ENCODE measurements at places on chromosomes 2 and 18.

DNA sequence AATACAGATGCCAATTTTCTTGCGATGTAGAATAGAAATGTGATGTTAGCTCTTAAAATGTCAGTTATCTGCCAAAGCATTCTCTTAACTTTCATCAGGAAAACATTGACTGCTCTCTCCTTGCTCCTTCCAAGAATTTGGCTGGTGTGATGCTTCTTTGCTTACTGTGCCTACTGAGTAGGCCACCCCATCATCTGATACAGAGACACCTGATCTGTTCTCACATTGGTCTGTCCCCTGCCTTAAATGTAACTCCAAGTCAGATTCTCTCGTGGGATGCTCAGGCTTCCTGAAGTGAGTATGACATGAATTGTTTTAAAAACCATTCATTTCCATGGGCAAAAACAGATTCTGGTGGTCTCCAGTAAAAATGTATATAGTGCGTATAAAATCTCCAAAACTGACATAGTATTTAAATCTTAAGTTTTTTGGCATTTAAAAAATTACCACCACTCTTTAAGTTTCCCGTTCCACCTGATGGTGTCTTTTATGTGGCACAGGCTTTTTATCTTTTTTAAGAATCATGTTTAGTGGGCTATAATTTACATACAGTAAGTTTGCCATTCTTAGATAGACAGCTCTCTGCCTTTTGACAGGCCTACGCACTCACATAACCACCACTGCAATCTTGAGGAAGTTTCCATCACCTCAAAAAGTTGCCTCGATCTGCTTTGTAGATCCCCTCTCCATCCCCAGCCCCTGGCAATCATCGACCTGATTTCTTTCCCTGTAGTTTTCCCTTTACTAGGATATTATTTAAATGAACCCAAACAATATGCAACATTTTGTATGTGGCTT lies 36.6 kb downstream of the UBE2F start:
- no peak for DNase-seq

DNA sequence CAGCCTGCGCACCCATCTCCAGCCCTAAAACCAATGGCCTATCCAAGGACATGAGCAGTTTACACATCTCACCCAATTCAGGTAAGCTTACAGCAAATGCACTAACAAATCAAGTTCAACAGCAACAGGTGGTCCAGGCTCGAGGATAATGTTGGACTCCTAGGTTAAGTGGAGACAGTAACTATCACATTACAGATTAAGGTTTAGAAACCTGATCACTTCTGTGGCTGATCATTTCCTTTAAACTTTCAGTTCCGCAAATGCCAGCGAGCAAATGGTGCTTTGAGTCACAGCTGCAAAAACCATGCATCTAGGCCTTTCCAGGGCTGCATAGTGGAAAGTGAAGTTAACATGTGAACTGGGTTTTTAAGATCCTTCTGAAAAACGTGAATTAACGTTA lies 259.4 kb downstream of the GBX2 start:
- peak; percentile 4 for DNase-seq

GRCh38 chr2:74584088-74584645 lies 29.6 kb downstream of the DOK1 start:
- DNase-seq, result no peak

GRCh38 chr2:217610401-217610814 lies 392.4 kb downstream of the TNS1 start:
- no peak for DNase-seq

DNA sequence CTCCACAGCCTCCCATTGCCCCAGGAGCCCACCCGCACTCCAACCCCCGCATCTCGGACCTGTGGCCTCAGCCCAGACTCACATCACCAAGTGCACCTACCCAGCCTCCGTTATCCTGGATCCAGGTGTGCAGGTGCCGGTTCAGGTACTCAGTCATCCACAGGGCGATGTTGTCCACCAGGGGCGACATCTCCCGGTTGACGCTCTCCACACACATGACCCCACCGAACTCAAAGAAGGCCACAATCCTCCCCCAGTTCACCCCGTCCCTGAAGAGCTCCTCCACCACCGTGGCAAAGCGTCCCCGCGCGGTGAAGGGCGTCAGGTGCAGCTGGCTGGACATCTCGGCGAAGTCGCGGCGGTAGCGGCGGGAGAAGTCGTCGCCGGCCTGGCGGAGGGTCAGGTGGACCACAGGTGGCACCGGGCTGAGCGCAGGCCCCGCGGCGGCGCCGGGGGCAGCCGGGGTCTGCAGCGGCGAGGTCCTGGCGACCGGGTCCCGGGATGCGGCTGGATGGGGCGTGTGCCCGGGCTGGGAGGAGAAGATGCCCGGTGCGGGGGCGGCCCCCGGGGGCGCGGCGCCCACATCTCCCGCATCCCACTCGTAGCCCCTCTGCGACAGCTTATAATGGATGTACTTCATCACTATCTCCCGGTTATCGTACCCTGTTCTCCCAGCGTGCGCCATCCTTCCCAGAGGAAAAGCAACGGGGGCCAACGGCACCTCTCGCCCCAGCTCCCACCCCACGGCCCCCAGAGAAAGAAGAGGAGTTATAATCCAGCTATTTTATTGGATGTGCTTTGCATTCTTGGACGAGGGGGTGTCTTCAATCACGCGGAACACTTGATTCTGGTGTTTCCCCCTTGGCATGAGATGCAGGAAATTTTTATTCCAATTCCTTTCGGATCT lies 1.3 kb downstream of the BCL2 start:
- DNase-seq, result no peak

DNA sequence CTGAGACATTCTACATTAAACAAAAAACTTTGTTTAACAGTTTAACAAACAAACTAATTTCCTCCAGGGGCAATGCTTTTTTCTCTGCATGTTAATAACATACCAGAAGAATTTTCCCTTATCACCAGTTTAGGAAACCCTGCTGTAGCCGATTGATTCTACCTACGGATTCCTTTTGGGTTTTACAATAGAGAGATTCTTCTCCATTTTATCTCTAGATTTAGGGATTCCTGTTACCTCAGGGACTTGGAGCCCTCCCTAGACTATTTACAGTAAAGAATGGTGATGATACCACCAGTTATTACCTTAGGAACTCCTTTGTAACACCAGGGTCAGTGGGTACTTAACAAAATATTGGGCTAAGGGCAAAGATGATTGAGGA lies 5.3 kb upstream of the ERICH2 start:
- DNase-seq, result no peak

DNA sequence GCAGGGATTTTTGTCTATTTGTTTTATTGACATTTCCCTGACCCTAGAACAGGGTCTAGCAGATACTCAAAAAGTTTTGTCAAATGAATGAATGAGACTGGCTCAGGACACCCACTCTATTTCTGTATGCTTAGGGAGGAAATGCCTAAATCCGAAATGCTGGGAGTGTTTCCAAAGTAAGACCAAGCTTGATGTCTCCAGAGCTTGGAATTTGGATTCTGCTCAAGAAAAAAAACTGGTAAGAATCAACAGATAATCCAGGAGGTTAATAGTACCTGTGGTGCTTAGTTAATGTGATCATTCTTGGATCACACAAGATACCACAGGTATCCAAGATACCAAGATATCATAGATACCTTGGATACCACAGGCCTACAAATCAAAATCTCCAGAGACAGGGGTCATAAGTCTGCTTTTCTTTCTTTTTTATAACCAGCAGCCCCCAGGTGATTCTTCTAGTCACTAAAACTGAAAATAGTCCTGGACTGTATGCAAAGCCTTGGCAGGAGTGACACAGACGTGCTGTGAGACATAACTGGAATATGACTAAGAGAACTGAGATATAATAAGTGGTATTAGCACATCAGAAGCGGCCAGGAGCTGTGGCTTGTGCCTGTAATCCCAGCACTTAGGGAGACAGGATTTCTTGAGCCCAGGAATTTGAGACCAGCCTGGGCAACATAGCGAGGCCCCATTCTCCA lies 39.9 kb upstream of the SP3 start:
- no peak for DNase-seq

DNA sequence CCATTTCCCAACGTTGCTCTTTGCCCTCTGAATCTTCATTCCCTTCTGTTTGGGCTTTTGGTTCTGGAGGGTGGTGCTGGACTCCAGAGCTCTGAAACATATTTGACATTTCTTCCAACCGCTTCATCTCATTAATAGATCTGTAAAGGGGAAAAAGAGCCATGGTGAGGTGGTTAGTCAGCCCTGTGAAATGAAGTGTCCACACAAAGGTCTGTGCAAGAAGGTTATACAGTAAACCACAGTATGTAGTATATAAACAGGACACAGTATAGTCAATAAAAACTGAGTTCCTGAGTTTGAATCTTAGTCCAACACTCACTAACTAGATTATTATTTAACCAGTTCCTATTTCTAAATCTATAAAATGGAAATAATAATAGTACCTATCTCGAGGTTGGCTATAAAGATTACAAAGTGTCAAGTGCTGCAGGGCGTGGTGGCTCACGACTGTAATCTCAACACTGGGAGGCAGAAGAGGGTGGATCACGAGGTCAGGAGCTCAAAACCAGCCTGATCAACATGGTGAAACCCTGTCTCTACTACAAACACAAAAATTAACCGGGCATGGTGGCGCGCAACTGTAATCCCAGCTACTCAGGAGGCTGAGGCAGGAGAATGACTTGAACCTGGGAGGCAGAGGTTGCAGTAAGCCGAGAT lies 13.1 kb downstream of the STARD7 start:
- peak; percentile 28 for DNase-seq

DNA sequence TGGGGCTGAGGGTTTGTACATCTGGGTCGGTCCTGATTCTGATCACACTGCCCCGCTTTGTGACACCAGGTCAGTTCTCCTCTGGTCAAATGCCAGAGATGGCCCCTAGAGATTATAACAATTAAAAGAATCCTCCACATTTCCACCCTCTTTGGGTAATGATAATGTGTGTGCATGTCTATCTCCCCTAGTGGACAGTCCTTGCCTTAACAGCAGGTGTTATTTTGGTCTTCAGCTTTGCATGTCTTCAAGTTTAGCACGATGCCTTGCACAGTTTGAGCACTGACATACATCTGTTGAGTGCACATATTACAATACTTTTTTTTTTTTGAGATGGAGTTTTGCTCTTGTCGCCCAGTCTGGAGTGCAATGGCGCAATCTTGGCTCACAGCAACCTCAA lies 25.7 kb upstream of the COX7A2L start:
- DNase-seq, result no peak

- no peak for DNase-seq
Observed at GRCh38 chr2:159936471-159936870, 125.9 kb downstream of the PLA2R1 start.

GRCh38 chr18:77130229-77131099 lies 2.1 kb downstream of the MBP start:
- peak; percentile 90 for DNase-seq

DNA sequence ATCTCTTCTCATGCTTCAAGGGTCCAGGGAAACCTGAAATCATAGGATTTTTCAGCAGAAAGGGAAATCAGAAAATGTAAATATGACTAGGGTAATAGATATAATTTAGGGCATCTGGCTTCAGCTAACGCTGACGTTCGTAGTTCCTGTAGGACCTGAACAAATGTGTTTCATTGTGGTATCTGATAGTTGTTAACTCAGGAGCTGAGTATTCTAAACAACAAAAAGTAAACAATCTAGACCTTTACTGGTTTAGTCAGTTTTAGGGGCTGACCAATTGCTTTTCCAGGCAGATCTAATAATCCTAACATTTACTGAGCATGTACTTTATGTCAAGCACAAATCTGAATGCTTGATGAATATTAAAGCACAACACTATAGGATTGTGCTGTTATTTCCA lies 114.8 kb downstream of the GALNT1 start:
- no peak for DNase-seq

- no peak for DNase-seq
Observed at GRCh38 chr2:64062840-64063239, 43.6 kb upstream of the VPS54 start.

GRCh38 chr2:37819186-37819585 lies 105.9 kb upstream of the RMDN2 start:
- no peak for DNase-seq

DNA sequence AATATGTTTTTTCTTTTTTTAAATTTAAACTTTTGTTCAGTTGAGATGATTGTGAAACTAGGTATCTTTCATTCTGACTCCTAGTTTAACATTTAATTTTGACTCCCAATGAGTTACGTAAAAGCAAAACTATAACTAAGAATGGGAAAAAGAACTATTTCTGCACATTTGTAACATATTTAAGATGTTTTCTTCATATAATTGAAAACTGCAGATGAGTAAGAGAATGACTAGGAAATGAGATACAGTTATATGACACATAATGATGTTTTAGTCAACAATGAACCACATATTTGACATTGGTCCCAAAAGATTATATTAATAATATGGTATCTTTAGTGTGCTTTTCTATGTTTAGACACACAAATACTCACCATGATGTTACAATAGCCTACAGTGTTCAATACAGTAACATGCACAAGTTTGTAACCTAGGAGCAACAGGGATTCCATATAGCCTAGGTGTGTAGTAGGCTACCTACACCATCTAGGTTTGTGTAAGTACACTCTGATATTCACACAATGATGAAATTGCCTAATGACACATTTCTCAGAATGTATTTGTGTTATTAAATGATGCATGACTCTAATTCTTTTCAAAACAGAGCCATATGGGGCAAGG lies 12.6 kb downstream of the ERMN start:
- no peak for DNase-seq

- no peak for DNase-seq
Observed at GRCh38 chr2:178422097-178422496, 28.9 kb downstream of the PRKRA start.

DNA sequence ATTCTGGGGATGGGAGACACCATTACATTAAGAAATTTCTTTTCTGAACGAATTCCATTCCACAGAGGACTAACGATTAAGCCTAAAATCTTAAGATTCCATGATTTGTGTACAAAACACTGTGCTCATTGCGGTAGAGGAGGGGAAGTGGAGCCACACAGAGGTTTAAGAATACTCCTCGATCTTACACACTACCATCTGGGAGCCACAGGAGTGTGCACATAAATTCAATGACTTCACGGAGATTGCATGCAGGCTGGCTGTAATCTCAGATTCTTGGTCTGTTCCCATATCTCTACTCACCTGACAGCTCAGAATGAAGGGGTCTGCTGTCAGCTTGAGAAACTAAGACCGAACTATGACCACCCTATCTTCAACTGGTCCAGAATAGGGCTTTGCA lies 762 bp downstream of the VPS4B start:
- DNase-seq, result no peak

DNA sequence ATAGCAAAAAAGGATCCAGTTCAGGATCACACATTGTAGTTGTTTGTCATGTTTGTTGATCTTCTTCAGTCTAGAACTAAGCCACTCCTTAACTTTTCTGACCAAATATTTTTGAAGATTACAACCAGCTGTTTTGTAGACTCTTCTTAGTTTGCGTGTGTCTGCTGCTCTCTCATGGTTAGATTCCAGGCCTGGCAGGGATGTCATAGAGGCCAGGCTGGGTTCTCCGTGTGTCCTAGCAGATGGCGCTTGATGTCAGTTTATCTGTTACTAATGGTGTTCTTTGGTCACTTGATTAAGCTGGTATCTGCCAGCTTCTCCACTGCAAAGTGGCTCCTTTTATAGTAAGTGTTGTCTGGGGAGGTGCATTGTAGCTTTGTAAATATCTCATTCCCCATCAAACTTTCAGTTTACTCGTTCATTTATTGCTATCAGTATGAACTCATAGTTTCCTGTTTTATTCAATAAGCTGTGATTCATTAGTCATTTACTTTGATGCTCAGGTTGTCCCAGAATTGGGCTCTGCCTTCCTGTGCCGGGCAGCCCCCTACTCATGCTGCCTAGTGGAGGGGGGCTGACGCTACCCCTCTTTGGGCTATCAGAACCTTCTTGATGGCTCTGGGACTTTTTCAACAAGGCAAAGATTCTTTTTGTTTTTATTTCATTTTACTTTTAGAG lies 42.1 kb downstream of the GRHL1 start:
- peak; percentile 30 for DNase-seq

All from hematopoietic multipotent progenitor cell treated with erythropoietin and hydrocortisone succinate and interleukin-3 and kit ligand, for 15 days (in vitro differentiated cells).